ENCODE measurements at places on chromosomes 2 and 18.

GRCh38 chr2:240962300-240963064 lies 35.9 kb upstream of the SNED1 start:
- DNase-seq = no peak

GRCh38 chr2:163735685-163736432 lies at the start of gene FIGN:
Gene FIGN (minus strand): TSS chr2:163736008. CDS start chr2:163734927, 1,081 bp downstream.
- DNase-seq = peak; percentile 84

- DNase-seq = no peak
Observed at GRCh38 chr18:48805826-48806535, 144.8 kb downstream of the SMAD7 start.

DNA sequence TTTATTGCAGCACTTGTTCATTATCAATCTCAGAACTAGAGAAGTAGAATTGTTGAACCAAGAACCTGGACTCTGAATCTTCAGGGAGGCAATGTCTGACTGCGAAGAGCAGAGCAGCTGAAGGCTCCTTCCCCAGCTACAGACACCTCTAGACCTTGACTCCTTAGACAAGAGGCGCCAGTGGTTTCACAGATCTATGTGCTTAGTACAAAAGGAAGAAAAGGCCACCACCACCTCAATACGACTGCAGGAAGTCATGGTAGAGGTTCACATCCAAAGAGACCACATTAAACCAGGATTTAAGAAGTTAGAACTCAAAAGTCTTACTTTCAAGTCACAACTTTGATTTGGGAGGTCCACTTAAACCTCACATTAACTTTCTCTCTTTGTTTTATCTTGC lies 158.1 kb upstream of the VRK2 start:
- DNase-seq = no peak

- no peak for DNase-seq
Observed at GRCh38 chr2:25697559-25698341, 24.4 kb upstream of the DTNB start.
